ENCODE measurements at places on chromosomes 2 and 18. TPM values are rescaled to one million over a fixed set of nuclear protein-coding genes. Genes with fewer than 3 reads are reported as not detected.

Gene HOXD3
- not detected for total RNA-seq

Gene MRPL33
- 40.4 TPM for total RNA-seq

Gene CUL3
- total RNA-seq = 155 TPM

Gene GALR1
- total RNA-seq = not detected

Gene LYPD6B
- total RNA-seq = not detected

Gene ST6GAL2
- total RNA-seq = not detected

Gene EGR4
- not detected for total RNA-seq

Gene LRRTM1
- total RNA-seq = not detected

Gene LCT
- 0.09 TPM for total RNA-seq

Gene UGGT1
- 59.5 TPM for total RNA-seq

Gene VIL1
- total RNA-seq = not detected

Gene NPHP1
- 2.0 TPM for total RNA-seq

Gene PMAIP1
- 21.1 TPM for total RNA-seq

Gene PLEKHH2
- total RNA-seq = 1.1 TPM

Gene APLF
- total RNA-seq = 6.8 TPM

Gene TEKT4
- total RNA-seq = not detected

Gene SCN7A
- total RNA-seq = not detected

Gene LRRTM4
- not detected for total RNA-seq

Gene NXPH2
- total RNA-seq = not detected

Gene C2orf80
- not detected for total RNA-seq

Gene INPP4A
- total RNA-seq = 28.6 TPM

Data from OCI-LY7 (cell line).